GM12878 (cell line): ENCODE measurements at places on chromosomes 12 and 14. TPM values are rescaled to one million over a fixed set of nuclear protein-coding genes. Genes with fewer than 3 reads are reported as not detected.

Gene CEP83
- total RNA-seq, result 15.2 and 20.0 TPM in 2 replicates

Gene HELB
- total RNA-seq, result 5.8 and 6.4 TPM in 2 replicates

Gene RTL1
- not detected in 2 replicates for total RNA-seq

Gene LRTM2
- total RNA-seq, result not detected in 2 replicates

Gene BMP4
- total RNA-seq, result 0.46 and 0.85 TPM in 2 replicates

Gene DIO2
- total RNA-seq, result not detected in 2 replicates

Gene IL26
- not detected in 2 replicates for total RNA-seq

Gene PTPN6
- 443 and 457 TPM in 2 replicates for total RNA-seq

Gene OGFOD2
- 18.7 and 21.8 TPM in 2 replicates for total RNA-seq
